ENCODE measurements at places on chromosomes 3 and 15. TPM values are rescaled to one million over a fixed set of nuclear protein-coding genes. Genes with fewer than 3 reads are reported as not detected.

DNA sequence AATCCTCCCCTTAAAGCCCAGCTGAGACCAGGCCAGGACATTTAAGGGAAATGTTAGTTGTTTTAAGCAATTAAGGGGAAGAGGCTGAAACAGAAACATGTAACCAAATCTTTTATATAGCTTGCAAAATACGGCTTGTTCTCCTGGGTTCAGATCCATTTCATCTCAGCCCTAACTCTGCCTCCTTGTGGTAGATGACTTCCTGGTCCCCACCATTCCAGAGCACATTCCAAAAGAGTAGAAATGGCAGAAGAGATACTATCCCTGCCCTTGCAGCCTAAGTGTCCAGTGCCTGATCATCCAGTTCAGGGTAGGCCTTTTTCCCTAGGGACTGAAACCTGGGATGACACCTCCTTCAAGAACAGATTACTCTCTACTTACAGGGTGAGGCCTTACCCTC lies 266.2 kb upstream of the VEPH1 start:
- no peaks in the 10 kb centered on the region for H3K4me1 ChIP-seq
- DNase-seq: no peak
- no peaks in the 10 kb centered on the region for H3K27me3 ChIP-seq
- H3K27ac ChIP-seq: no peak overlapping the region

DNA sequence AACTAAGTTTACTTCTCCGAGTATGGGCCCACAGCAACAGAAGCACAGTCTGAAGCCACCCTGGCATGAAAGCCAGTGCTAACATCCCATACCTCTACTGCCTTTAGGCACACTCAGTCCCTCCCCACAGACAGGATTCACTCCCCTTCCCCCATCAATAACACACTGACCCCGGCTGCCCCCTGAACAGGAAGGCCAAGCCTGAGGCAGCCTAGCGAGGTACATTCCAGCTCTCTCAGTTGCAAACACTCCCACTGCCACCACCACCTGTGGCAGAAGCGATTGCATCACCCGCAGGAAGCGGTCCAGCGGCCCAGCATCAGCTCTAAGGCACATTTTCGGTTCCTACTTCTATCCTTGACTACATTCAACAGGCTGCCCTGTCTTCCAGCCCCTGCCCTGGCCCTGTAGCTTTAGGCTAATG lies 7.0 kb upstream of the BMF start:
- no peaks in the 10 kb centered on the region for H3K4me1 ChIP-seq
- H3K36me3 ChIP-seq: no peaks in the 10 kb centered on the region
- no peak overlapping the region for H3K4me3 ChIP-seq
- DNase-seq: no peak
- H3K27ac ChIP-seq: no peak overlapping the region

- no peak overlapping the region for H3K4me3 ChIP-seq
Observed at GRCh38 chr15:60551781-60552161, 72.8 kb upstream of the ICE2 start.

DNA sequence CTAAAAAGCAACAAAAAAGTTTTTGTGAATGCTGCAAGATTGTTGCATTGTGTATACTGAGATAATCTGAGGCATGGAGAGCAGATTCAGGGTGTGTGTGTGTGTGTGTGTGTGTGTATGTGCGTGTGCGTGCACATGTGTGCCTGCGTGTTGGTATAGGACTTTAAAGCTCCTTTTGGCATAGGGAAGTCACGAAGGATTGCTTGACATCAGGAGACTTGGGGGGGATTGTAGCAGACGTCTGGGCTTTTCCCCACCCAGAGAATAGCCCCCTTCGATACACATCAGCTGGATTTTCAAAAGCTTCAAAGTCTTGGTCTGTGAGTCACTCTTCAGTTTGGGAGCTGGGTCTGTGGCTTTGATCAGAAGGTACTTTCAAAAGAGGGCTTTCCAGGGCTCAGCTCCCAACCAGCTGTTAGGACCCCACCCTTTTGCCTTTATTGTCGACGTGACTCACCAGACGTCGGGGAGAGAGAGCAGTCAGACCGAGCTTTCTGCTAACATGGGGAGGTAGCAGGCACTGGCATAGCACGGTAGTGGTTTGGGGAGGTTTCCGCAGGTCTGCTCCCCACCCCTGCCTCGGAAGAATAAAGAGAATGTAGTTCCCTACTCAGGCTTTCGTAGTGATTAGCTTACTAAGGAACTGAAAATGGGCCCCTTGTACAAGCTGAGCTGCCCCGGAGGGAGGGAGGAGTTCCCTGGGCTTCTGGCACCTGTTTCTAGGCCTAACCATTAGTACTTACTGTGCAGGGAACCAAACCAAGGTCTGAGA lies 4.7 kb downstream of the BHLHE40 start:
- no peaks in the 10 kb centered on the region for H3K27me3 ChIP-seq
- peaks cover 70% of the 10 kb centered on the region for H3K4me1 ChIP-seq
- peak overlapping the region; percentile 92 for H3K4me3 ChIP-seq
- peak overlapping the region; percentile 96 for H3K27ac ChIP-seq
- H3K36me3 ChIP-seq: peaks cover 12% of the 10 kb centered on the region
- peak; percentile 84 for DNase-seq

DNA sequence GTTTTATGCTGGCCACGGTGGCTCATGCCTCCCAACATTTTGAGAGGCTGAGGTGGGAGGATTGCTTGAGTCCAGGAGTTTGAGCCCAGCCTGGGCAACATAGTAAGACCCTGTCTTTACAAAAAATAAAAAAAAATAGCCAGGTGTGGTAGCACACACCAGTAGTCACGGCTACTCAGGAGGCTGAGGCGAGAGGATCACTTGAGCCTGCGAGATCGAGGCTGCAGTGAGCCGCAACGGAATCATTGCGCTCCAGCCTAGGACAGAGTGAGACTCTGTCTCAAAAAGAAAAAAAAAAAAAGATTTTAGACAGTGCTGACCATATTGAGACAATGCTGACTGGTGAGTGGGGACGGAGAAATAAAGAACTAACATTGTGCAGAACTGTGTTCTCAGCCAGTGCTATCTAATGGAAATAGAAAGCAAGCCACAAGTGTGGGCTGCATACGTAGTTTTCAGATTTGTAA lies 67.2 kb downstream of the ST6GAL1 start:
- H3K4me1 ChIP-seq: no peaks in the 10 kb centered on the region
- no peak for DNase-seq
- no peaks in the 10 kb centered on the region for H3K27me3 ChIP-seq
- H3K36me3 ChIP-seq: no peaks in the 10 kb centered on the region
- no peak overlapping the region for H3K4me3 ChIP-seq
- no peak overlapping the region for H3K27ac ChIP-seq

GRCh38 chr3:170038434-170039110 lies 777 bp downstream of the GPR160 start:
- H3K27me3 ChIP-seq: no peaks in the 10 kb centered on the region
- H3K4me1 ChIP-seq: peaks cover 17% of the 10 kb centered on the region
- peak overlapping the region; percentile 48 for H3K4me3 ChIP-seq
- no peak overlapping the region for H3K27ac ChIP-seq
- no peak for DNase-seq

DNA sequence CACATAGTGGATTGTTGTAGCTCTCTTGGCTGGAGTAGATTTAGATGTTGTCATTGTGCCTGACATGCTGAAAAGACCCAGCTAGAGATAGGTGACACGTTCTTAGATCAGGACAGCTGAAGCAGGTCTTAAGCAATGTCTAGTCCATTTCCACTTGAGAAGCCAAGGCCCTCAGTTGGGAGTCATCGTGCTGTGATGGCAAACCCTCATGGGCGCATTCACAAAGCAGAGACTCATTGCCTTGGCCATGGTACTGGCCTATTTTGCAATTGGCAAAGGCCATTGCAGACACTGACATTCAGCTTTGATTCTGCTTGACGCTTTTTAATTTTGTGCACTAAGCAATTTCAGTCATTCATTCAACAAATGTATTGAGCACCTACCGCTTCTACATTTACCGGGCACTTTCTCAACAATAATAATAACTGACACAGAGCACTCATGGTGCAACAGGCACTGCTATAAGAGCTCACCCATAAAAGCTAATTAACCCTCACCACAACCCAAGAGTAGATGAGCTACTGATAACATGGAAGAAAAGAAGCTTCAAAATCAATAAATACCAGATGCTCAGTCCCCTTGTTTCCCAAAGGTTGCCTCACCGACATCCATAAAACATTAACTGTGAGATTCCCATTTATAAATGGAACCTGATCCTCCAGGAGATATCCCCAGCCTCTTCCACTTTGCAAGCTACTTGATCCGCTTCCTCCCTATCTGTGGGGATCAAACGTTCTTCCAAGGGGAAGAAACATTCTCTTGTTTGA lies 200.1 kb downstream of the TLE3 start:
- H3K27ac ChIP-seq: no peak overlapping the region
- H3K4me1 ChIP-seq: peaks cover 9% of the 10 kb centered on the region
- DNase-seq: peak; percentile 80

- no peak overlapping the region for H3K27ac ChIP-seq
- no peak overlapping the region for H3K4me3 ChIP-seq
- no peaks in the 10 kb centered on the region for H3K4me1 ChIP-seq
- no peaks in the 10 kb centered on the region for H3K27me3 ChIP-seq
Observed at GRCh38 chr3:113124256-113124830, 87.0 kb upstream of the BOC start.

GRCh38 chr3:186965141-186965879 lies 35.0 kb downstream of the ST6GAL1 start:
- H3K36me3 ChIP-seq: no peaks in the 10 kb centered on the region
- no peak for DNase-seq
- peak overlapping the region; percentile 67 for H3K27ac ChIP-seq
- no peaks in the 10 kb centered on the region for H3K27me3 ChIP-seq

The IGSF11 gene
- 1.6 TPM for total RNA-seq

The ADCY5 gene
- 163 TPM for total RNA-seq

The ALG3 gene
- 50.6 TPM for total RNA-seq

The DPH6 gene
- total RNA-seq: 10.7 TPM

The PDIA5 gene
- total RNA-seq: 9.0 TPM

The CRBN gene
- 37.5 TPM for total RNA-seq

The SERPINI2 gene
- not detected for total RNA-seq
